ENCODE measurements at places on chromosomes 2 and 18. TPM values are rescaled to one million over a fixed set of nuclear protein-coding genes. Genes with fewer than 3 reads are reported as not detected.
A peak's percentile ranks its signal among the peaks of the same experiment; 100 is the strongest.

GRCh38 chr2:75087736-75088135, 111.6 kb downstream of the TACR1 start:
- no peaks in the 10 kb centered on the region for H3K36me3 ChIP-seq
- H3K4me1 ChIP-seq = no peaks in the 10 kb centered on the region
- no peak overlapping the region for H3K4me3 ChIP-seq
- DNase-seq = no peak
- H3K27me3 ChIP-seq = no peaks in the 10 kb centered on the region
- no peak overlapping the region for H3K27ac ChIP-seq

DNA sequence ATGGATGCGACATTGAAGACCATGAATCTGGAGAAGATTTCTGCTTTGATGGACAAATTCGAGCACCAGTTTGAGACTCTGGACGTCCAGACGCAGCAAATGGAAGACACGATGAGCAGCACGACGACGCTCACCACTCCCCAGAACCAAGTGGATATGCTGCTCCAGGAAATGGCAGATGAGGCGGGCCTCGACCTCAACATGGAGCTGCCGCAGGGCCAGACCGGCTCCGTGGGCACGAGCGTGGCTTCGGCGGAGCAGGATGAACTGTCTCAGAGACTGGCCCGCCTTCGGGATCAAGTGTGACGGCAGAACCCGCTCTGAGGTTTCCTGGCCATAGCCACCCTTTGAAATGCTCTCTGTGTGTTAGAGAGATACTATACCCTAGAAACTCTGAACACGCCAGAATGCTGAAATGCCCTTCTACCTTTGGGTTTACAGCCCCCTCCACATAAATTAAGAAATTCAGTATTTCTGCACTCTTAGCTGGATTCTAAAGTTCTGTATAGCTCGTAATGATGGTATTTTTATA, 659 bp downstream of the CHMP1B start:
- H3K36me3 ChIP-seq = no peaks in the 10 kb centered on the region
- peak overlapping the region; percentile 99 for H3K4me3 ChIP-seq
- DNase-seq = peak; percentile 47
- no peaks in the 10 kb centered on the region for H3K27me3 ChIP-seq

GRCh38 chr2:185484602-185485001, 254.0 kb upstream of the FSIP2 start:
- DNase-seq = no peak
- no peak overlapping the region for H3K4me3 ChIP-seq
- H3K36me3 ChIP-seq = no peaks in the 10 kb centered on the region
- no peaks in the 10 kb centered on the region for H3K27me3 ChIP-seq

DNA sequence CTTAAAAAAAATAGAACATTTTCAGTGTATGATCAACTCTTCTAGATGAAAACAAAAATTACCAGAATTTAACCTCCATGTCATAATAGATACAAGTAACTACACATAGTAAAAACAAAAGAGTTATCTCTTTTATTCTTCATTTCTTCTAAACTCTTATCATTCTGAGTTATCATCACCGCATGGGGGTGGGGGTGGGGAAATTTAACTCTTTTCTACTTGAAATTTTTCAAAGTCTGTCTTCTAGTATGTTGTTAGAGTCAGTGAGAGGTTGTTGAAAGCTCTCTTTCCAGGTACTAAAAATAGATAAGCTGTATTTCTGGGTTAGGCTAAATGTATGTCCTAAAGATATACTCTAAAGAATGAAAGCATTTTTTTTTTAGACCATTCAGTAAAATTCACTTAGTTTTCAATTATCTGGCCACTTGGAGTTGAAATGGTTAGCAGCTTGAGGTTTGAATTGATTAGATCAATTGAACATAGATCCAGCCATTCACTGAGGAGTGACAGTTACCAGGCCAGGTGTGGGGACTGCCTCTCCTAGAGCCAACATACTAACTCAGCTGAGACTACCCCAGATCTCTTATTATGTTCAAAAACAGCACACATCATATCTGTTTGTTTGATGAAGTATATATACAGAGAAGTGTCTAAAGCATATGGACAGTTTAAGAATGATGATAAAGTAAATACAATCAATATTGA, 220.7 kb downstream of the IKZF2 start:
- no peaks in the 10 kb centered on the region for H3K36me3 ChIP-seq
- DNase-seq = no peak
- no peak overlapping the region for H3K27ac ChIP-seq
- no peak overlapping the region for H3K4me3 ChIP-seq

DNA sequence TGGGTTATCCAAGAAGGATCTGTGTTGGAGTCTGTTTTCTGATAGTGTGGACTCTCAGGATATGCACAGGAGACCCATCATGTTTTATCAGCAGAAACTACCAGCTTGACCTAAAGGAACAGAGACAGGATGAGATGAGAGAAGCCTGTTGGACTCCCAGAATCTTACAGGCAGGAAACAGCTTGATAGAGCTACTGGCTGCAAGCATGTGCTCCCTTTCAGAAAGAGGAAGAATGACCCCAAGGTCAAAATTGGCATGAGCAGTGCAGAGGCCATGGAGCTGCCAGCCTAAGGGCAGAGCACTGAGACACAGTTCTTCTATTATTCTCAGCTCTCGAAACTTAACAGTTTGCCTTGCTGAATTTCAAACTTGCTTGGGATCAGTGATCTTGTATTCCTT, 135.2 kb upstream of the NFATC1 start:
- H3K4me3 ChIP-seq = no peak overlapping the region
- H3K36me3 ChIP-seq = no peaks in the 10 kb centered on the region
- DNase-seq = no peak
- no peaks in the 10 kb centered on the region for H3K4me1 ChIP-seq

DNA sequence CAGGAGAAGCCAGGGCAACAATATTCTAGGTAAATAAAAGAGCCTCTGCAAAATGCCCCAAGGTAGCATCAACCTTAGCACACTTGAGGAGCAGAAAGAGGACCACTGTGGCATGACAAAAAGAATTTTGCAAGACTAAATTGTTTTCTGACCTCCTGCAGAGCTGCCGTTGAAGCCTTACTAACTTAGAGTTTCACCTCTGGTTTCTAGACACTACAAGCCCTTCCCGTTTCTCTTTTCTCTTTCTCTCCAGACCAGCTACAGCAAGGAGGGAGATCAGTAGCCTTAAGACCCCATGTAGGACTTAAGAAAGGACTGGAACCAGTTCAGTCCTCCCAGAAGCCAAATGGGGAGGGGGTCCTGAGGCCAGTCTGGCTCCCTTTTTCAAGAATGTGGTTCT, 73.3 kb upstream of the SP3 start:
- peaks cover 9% of the 10 kb centered on the region for H3K4me1 ChIP-seq
- H3K27me3 ChIP-seq = no peaks in the 10 kb centered on the region
- no peak overlapping the region for H3K27ac ChIP-seq
- no peak overlapping the region for H3K4me3 ChIP-seq

GRCh38 chr2:216866515-216867095, 6.7 kb upstream of the TNP1 start:
- DNase-seq = no peak
- no peaks in the 10 kb centered on the region for H3K36me3 ChIP-seq
- no peak overlapping the region for H3K27ac ChIP-seq
- H3K4me3 ChIP-seq = no peak overlapping the region
- no peaks in the 10 kb centered on the region for H3K4me1 ChIP-seq

DNA sequence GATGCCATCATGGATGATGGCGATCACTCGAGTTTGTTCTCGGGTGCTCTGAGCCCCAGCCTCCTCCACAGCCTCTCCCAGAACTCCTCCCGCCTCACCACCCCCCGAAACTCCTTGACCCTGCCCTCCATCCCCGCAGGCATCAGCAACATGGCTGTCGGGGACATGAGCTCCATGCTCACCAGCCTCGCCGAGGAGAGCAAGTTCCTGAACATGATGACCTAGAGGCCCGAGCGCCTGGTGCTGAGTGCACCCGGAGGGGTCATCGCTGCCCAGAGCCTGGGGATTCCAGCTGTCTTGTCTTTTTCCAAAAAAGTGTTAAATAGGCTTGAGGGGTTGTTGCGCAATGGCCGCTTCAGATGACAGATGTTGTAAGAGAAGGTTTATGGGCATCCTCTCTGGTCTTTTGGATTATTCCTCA, 254.8 kb downstream of the GLI2 start:
- no peak for DNase-seq
- no peaks in the 10 kb centered on the region for H3K27me3 ChIP-seq
- no peaks in the 10 kb centered on the region for H3K4me1 ChIP-seq
- H3K27ac ChIP-seq = no peak overlapping the region

- DNase-seq = no peak
- no peaks in the 10 kb centered on the region for H3K36me3 ChIP-seq
- no peak overlapping the region for H3K27ac ChIP-seq
- H3K4me3 ChIP-seq = no peak overlapping the region
- no peaks in the 10 kb centered on the region for H3K4me1 ChIP-seq
- no peaks in the 10 kb centered on the region for H3K27me3 ChIP-seq
Observed at GRCh38 chr18:22102953-22103646, 66.3 kb upstream of the GATA6 start.

DNA sequence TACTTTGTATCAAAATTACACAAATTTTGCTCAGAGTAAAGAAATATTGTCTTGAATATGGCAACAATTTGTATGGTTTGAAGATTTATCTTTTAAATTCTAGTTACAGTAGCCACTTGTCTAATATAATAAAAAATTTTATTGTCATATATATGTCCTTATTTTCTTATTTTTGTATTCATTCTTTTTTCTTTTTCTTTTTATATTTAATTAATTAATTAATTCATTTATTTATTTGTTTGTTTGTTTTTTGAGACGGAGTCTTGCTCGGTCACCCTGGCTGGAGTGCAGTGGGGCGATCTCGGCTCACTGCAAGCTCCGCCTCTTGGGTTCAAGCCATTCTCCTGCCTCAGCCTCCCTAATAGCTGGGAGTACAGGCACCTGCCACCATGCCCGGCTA, 3.7 kb upstream of the CDH19 start:
- no peaks in the 10 kb centered on the region for H3K36me3 ChIP-seq
- no peaks in the 10 kb centered on the region for H3K4me1 ChIP-seq
- H3K27me3 ChIP-seq = no peaks in the 10 kb centered on the region
- no peak overlapping the region for H3K27ac ChIP-seq
- H3K4me3 ChIP-seq = no peak overlapping the region

The FBXO15 gene
- 0.55 TPM for total RNA-seq

- no peak for DNase-seq
- no peaks in the 10 kb centered on the region for H3K4me1 ChIP-seq
- H3K27ac ChIP-seq = no peak overlapping the region
- H3K4me3 ChIP-seq = no peak overlapping the region
Observed at GRCh38 chr2:4930704-4931103, 761.5 kb upstream of the SOX11 start.

The TMEFF2 gene
- not detected for total RNA-seq

DNA sequence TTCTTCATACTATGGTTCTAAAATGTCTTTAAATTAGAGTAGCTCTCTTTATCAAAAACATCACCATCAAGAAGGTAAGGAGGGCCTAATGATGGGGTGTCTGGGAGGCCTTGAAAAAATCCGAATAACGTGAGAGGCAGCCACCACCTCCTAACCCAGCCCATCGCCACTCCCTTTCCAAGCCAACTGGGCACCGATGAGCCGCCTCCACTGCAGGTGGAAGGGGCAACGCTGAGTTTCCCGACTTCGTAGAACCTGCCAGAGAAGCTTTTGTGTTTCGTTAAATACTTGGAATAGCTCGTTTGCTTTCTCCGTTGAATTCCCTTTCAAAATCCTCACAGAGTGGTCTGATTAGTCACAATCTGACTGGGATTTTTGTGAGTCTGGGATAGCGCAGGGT, 22.0 kb upstream of the RPL31 start:
- no peaks in the 10 kb centered on the region for H3K27me3 ChIP-seq
- H3K27ac ChIP-seq = no peak overlapping the region
- no peaks in the 10 kb centered on the region for H3K36me3 ChIP-seq
- DNase-seq = no peak

DNA sequence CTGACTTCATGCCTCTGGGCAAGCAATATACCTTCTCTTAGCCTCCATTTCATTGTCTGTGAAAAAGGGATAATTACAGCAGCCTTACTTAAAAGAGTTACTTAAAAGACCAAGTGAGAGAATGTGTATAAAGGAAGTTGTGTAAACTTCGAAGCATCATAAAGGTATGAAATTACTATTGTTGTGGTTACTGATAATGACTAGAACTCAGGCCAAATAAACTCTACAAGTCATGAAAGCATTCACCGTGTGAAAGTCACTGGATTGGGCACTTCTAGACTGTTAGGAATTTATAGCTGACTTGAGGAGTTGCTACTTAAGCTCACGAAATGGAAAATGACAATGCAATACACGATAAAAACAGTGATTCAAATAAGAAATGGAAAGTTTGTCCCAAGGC, 67.4 kb upstream of the HAAO start:
- no peaks in the 10 kb centered on the region for H3K4me1 ChIP-seq
- H3K36me3 ChIP-seq = no peaks in the 10 kb centered on the region
- H3K27ac ChIP-seq = no peak overlapping the region
- no peaks in the 10 kb centered on the region for H3K27me3 ChIP-seq
- H3K4me3 ChIP-seq = no peak overlapping the region

The LTBP1 gene
- not detected for total RNA-seq

DNA sequence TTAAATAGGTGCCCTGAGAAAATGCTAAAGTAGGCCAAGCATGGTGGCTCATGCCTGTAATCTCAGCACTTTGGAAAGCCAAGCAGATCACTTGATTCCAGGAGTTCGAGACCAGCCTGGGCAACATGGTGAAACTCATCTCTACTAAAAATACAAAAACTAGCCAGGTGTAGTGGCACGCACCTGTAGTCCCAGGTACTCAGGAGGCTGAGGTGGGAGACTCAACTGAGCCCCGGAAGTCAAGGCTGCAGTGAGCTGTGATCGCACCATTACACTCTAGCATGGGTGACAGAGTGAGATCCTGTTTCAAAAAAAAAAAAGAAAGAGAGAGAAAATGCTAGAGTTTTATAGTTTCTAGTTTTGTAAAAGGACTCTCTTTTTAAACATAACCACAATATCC, 12.0 kb downstream of the ANKRD44 start:
- peaks cover 6% of the 10 kb centered on the region for H3K36me3 ChIP-seq
- H3K27ac ChIP-seq = no peak overlapping the region
- H3K27me3 ChIP-seq = no peaks in the 10 kb centered on the region

GRCh38 chr2:48114256-48114655, 208.0 kb upstream of the FBXO11 start:
- peaks cover 7% of the 10 kb centered on the region for H3K4me1 ChIP-seq
- no peaks in the 10 kb centered on the region for H3K36me3 ChIP-seq
- H3K27me3 ChIP-seq = no peaks in the 10 kb centered on the region
- no peak overlapping the region for H3K4me3 ChIP-seq

DNA sequence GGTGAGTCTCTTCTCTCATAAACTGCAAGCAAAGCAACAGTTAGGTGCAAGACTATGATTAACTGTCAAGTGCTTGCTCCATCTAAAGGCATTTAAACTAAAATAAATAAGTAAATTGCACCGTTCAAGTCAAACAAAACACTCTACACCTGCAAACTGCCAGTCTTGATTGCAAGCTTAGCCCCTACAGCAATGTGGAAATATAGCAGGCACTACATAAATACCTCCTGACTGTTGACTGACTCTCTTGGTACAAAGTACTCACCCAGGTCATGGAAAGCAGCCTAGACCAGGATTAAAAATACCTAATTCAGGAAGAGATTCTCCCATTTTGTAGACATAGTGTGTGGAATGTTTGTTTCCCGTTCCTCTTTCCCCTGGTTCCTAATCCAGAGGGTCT, 176.6 kb upstream of the KLHL29 start:
- no peaks in the 10 kb centered on the region for H3K36me3 ChIP-seq
- no peak for DNase-seq
- no peaks in the 10 kb centered on the region for H3K27me3 ChIP-seq
- no peak overlapping the region for H3K27ac ChIP-seq
- H3K4me3 ChIP-seq = no peak overlapping the region
- H3K4me1 ChIP-seq = no peaks in the 10 kb centered on the region

The NOL4 gene
- not detected for total RNA-seq

GRCh38 chr2:149661844-149662243, 74.3 kb upstream of the MMADHC start:
- H3K4me1 ChIP-seq = no peaks in the 10 kb centered on the region
- H3K27ac ChIP-seq = no peak overlapping the region
- H3K36me3 ChIP-seq = no peaks in the 10 kb centered on the region
- no peak for DNase-seq
- no peaks in the 10 kb centered on the region for H3K27me3 ChIP-seq

The LRRC30 gene
- total RNA-seq = not detected

The KCNE4 gene
- total RNA-seq = not detected
